ENCODE measurements at places on chromosomes 16 and 17. TPM values are rescaled to one million over a fixed set of nuclear protein-coding genes. Genes with fewer than 3 reads are reported as not detected.

Gene SLC6A2
- 0.05 TPM for total RNA-seq

Gene CCL17
- not detected for total RNA-seq

Gene C16orf92
- not detected for total RNA-seq

Gene TAC4
- not detected for total RNA-seq

Gene GRAP
- total RNA-seq: 0.53 TPM

Gene DHX58
- total RNA-seq: 0.37 TPM

Gene TTC19
- 49.8 TPM for total RNA-seq

Gene TPSB2
- total RNA-seq: not detected

Gene CCDC154
- 0.18 TPM for total RNA-seq

Gene USP43
- total RNA-seq: 4.1 TPM

Gene CLEC10A
- total RNA-seq: not detected

Gene AOC3
- total RNA-seq: 1.3 TPM

Gene TMEM219
- total RNA-seq: 82.6 TPM

Gene KRT27
- total RNA-seq: not detected

Gene SOST
- 0.03 TPM for total RNA-seq

Gene TBC1D3G
- not detected for total RNA-seq
